Head of caudate nucleus (tissue), 42 donors: ENCODE measurements at places on chromosomes 2 and 18.
A peak's percentile ranks its signal among the peaks of the same experiment; 100 is the strongest.

GRCh38 chr2:59312029-59312428 is 1070.9 kb upstream of the FANCL start:
- no peak for DNase-seq

DNA sequence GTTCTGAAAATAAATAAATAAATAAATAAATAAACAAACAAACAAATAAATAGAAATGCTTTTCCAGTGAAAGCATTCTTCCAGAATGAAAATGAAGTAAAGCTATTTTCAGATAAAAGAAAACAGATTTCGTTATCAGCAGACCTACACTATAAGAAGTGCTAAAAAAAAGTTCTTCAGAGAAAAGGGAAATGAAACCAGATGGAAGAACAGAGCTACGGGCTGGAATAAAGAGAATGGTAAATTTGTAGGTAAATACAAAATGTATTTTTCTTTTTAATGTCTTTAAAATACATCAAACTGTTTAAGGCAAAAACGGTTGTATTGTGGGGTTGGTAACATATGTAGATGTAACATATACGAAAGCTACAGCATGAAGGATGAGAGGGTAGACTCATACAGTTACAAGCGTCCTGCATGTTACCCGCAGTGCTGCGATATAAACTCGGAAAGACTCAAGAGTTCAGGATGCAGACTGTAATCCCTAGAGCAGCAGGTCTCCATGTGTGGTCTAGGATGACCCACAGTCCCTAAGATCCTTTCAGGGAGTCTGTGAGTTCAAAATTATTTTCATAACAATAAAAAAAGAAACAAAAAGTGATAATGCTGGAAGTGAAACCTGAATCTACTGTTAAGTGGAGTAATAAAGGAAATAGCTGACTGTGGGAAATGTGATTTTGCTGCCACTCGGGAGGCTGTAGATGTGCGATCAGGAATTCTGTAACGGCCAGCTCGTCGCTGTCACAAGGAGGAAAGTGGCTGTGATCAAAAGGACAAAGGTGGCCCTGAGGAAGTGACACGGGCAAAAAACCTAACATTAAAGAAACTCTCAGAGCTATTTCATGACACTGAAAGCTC is 5.3 kb upstream of the RAB12 start:
- no peak for DNase-seq

- no peak for DNase-seq
These were observed 142.6 kb downstream of the MEIS1 start for GRCh38 chr2:66577321-66578053.

GRCh38 chr2:117850015-117850414 is 35.5 kb downstream of the DDX18 start:
- no peak for DNase-seq

GRCh38 chr2:30371772-30372373 is 75.2 kb upstream of the LCLAT1 start:
- DNase-seq = no peak

DNA sequence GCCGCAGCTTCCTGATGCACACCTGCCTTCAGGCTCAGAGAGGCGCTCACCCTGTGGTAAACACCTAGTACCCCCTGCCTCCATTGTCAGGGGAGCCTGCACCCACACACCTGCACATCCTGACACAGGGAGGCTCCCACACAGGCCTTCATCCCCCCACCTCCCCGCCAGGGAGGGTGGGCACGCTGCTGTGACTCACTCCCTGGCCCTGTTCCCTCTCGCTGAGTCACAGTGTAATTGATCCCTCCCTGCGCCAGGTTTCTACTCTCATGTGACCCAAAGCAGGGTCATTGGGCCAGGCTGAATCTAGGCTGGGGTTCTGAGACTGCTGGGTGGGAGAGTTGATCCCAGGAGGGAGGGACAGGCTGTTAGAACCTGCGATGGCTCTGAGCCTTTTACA is 8.5 kb upstream of the CELF4 start:
- DNase-seq = peak; percentile 74

DNA sequence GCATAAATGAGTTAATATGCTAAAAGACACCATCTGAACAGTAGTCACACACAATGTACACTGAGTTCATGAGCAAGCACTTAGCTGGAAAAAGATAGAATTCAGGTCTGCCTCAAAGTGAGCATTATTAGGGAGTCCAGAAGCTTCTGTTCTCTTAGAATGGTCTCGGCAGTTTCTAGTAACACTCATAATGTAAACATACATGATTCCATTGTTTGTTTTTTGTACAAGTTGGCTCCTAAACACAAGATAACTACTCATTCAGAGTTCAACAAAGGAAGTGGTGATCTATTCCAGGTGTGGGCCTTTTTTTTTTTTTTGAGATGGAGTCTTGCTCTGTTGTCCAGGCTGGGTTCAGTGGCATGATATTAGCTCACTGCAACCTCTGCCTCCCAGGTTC is 66.2 kb downstream of the ESCO1 start:
- DNase-seq = no peak

DNA sequence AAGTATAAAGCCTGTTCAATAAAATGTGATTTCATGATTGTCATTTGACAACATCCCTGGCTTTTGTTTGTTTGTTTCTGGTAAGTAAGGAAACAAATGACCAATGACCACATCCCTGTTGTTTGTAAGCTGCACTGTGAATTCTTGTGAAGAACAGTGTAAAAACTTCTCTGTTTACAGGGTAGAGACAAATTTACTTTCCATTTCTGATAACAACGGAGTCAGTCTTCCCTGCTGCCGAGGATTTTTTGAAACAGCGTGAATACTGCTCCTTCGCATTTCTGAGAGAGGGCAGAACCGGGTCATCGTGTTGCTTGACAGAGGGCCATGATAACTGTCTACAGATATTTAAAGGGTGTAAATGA is 38.4 kb upstream of the CTAGE1 start:
- DNase-seq = no peak

GRCh38 chr2:112021781-112022231 is 33.3 kb upstream of the TMEM87B start:
- DNase-seq = no peak

- no peak for DNase-seq
These were observed 243.4 kb upstream of the ID2 start for GRCh38 chr2:8438476-8438875.

GRCh38 chr2:209870067-209870466 is 98.4 kb downstream of the UNC80 start:
- DNase-seq = no peak

- DNase-seq = no peak
These were observed 93.3 kb downstream of the ICA1L start for GRCh38 chr2:202778217-202778616.

DNA sequence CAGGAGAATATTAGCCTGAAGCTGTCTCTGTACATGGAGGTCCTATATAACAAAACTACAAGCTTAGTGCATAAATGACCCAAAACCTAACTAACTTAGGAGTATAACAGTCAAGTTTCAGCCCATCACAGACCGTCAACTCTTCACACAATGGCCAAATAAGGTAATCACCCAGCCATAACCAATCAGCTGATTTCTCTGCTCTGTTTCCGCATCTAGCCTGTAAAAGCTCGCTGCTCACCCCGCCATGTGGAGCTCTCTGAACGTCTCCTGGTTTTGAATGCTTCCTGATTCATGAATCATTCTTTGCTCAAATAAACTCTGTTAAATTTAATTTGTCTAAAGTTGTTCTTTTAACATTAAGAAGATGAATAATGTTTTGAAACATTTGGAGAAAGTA is 593.6 kb downstream of the TMX3 start:
- DNase-seq = no peak
